Motor neuron (in vitro differentiated cells): ENCODE measurements at places on chromosomes 3 and 15. TPM values are rescaled to one million over a fixed set of nuclear protein-coding genes. Genes with fewer than 3 reads are reported as not detected.

Gene IL17RB
- 4.9 and 6.2 TPM in 2 replicates for total RNA-seq

Gene CYP11A1
- 2.3 and 3.1 TPM in 2 replicates for total RNA-seq

Gene GNAT1
- total RNA-seq = 0.63 and 0.66 TPM in 2 replicates

GRCh38 chr3:169266351-169266750 is 397.2 kb downstream of the MECOM start:
- no peak for ATAC-seq

GRCh38 chr3:61853912-61854311 is 292.5 kb downstream of the PTPRG start:
- no peak for ATAC-seq

Gene GOLGA6L7
- total RNA-seq = 2.3 TPM in 1 of 2 replicates, not detected in the other

GRCh38 chr3:65350801-65351476 is 663.1 kb upstream of the ADAMTS9 start:
- no peak for ATAC-seq

- no peak for ATAC-seq
Observed at GRCh38 chr3:49362561-49362960, 4.4 kb upstream of the GPX1 start.

DNA sequence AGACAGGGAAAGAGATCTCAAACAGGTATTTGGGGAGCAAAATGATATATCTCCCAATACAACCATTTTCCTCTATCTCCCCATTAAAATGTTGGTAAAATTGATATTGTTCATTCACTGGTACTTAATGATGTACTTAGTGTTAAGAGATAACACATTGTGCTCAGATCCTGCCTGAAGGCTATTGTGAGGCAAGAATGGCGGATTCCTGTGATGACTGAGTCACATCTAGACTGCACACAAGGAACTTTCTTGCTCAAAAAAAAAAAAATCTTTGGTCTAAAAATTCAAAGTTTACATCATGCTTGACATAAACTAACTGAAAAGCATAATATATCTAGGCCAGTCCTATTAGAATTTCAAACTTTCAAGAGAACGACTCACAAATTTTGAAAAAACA is 171.1 kb upstream of the TTC14 start:
- ATAC-seq = no peak

GRCh38 chr15:69346112-69346511 is 47.4 kb downstream of the PAQR5 start:
- no peak for ATAC-seq

- ATAC-seq = no peak
Observed at GRCh38 chr3:126358038-126358815, 1.0 kb upstream of the KLF15 start.
